ENCODE measurements at places on chromosomes 4 and X.

GRCh38 chr4:142104041-142104440 is 467.7 kb downstream of the IL15 start:
- no peak for DNase-seq

DNA sequence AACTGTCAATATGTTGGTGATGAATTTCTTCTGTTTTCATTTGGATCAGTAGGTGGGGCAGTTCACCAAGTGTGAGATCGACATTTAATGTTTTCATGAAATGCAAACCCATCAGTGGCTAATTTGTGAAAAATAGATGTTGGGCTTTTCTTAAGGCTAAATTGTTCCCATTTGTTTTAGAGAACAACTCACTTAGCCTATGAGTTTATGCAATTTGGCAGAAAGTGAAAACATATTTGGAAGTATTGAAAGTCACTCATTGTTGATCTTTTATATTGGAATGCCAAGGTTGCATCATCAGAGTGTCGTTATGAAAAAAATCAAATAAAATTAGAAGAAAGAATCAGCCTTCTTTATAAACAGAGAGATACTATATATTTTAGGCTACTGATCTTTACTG is 132.4 kb downstream of the RPA4 start:
- DNase-seq, result no peak

DNA sequence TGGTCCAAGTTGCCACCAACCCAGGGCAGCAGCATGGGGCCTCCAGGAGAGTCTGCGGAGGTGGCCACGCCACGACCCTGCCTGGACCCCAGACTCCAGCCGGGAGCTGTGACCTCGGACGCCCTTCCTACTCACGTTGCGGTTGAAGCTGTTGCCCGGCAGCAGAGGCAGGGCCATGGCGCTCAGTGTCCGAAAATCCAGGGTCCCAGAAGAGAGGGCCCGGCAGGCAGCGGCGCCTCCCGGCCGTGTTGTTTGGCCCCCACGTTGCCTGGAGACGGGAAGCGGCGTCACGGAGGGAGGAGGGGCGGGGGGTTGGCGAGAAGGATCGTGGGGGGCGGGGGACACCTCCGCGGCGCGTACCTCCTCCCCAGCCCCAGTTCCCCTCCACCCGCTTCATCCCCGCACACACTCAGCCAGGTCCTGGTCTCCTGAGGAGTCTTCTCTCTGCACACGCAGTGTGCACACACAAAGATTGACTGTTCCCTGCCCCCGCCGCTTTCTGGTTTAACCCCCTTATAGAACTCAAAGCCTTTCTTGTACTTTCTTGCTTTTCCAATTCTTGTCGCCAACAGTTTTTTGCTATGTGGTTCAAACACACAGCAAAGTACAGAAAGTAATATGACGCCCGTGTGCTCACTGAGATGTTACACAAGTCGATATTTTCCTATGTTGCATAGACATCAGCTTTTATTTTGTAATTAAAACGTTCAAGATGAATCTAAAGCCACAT is at the start of gene EFHC2:
EFHC2 (minus strand) TSS at position 261 of the 730 bp plus-strand sequence; CDS start at position 177, 84 bp downstream.
- DNase-seq, result peak; percentile 54

GRCh38 chr4:184280591-184281071 is 63.0 kb upstream of the ENPP6 start:
- DNase-seq, result no peak

DNA sequence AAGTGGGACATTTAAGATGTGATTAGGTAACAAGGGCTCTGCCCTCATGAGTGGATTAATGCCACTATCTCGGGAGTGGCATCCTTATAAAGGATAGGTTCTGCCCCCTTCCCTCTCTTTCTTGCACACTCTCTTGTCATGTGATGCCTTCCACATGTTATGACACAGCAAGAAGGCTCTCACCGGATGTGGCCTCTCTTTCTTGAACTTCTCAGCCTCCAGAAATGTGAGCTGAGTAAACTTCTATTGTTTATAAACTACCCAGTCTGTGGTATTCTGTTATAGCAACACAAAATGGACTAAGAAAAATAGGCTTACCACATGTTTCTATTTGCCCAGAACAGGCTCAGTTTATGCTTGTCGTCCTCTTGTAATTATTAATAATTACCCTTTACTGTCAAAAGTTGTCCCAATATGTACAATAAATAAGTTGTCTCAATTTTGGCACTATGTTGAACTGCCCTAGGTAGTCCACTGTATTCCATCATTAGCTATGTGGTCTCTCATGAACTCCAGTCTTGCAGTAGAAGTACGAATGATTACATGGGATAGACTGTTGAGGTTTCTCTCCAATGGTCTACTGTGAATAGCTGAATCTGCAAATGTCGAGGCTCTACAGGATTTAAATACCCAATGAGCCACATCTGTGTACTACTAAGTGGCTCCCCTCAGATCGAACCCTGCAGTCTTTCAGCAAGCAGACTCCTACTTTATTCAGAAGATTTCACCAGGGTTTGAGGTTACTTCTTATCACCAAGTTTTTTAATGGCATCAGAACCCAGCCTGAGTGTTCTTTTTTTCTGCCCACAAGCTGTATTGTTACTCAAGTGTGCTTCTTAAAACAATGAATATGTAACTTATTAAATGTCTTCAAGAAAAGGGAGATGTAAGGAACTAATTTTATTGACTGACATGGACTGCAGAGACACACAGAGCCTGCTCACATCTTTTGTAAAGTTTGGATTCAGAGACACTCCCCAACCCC is 102.0 kb upstream of the LEF1 start:
- no peak for DNase-seq

GRCh38 chr4:144611850-144612249 is 34.1 kb upstream of the HHIP start:
- DNase-seq, result no peak

GRCh38 chr4:6115746-6116586 is 84.4 kb downstream of the JAKMIP1 start:
- DNase-seq, result peak; percentile 34

DNA sequence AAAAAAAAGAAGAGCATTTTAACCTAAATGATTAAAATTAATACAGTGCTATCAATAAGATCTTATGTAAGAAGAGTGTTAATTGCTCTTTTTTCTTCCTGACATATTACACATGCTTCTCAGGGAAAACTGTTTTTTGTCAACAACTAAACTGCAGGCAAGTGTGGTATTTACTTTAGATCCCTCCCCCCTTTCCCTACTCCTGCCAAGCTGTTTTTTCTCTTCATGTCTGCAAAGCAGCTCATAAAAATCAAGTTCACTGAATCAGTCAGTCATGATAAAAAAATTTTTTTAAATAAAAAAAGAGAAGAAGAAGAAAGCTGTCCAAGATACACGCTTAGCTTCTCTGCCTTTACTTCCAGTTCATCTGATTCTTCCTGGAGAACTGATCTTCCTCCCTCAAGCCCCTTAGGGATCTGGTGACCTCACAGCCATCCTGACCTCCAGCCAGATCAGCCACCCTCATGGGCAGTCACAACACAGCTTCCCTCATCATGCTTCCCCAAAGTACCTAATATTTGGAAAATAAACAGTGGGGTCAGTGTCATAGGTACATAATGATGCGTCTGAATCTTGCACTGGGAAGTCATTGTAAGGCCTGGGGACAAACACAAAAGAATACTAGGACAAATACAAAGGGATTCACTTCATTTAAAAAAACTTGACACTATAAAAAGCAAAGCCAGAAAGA is 87.0 kb downstream of the ZNF827 start:
- no peak for DNase-seq

GRCh38 chr4:6812766-6813165 is 30.2 kb downstream of the KIAA0232 start:
- DNase-seq, result no peak

GRCh38 chr4:143559757-143560147 is 46.2 kb downstream of the SMARCA5 start:
- no peak for DNase-seq

GRCh38 chr4:136768925-136769275 is 763.4 kb downstream of the PCDH18 start:
- DNase-seq, result peak; percentile 48

DNA sequence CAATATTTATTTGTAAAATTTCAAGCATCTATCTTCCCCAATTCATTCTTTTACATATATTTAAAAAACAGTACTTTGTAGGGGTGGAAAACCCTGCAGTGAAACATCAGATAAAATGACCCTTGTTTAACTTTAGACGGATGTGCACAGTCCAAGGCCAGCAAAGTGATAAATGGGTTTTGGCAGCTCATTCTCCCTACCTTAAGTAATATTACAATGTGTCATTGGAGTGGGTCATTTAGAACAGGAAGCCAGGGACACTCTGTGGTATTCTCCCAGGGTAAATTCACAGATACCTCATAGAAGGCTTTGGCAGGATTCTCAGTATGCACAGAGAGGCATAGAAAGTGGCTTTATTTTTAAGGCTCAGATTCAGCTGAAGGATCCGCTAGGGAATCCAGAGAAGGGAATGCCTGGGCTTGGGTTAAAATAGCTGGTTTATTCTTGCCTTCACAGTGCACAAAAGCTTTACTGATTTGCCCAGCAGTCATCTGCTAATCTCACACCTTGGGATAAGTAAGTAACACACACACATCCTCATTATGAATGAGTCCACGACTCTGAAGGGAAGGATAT is 206.7 kb downstream of the RASL11B start:
- DNase-seq, result no peak

GRCh38 chr4:72975488-72975784 is 94.1 kb downstream of the COX18 start:
- DNase-seq, result no peak

DNA sequence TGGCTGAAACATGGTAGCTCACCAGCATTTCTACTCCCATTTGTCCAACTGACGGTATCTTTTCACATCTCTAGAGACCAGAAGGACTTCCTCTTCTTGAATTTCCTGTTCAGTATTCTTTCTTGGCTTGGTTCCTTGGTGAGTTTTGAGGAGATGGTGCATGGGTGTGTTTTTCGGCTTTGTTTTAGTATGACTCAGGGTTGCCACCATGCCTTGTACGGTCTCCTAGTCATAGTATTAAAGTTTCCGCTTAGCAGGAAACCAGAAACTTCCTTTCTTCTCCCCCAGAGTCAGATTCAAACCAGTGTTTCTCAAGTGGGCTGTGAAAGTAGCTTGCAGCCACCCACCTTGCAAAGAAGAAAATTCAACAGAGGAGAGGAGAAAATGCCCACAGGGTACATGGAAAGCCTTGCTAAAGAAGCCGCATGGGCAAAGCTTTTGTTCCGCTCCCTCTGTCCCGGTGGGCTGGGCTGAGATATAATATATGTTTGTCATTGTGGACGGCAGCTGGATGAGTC is 5.7 kb downstream of the CD99 start:
- no peak for DNase-seq

- no peak for DNase-seq
Observed at GRCh38 chr4:107065201-107065600, 29.1 kb upstream of the DKK2 start.

DNA sequence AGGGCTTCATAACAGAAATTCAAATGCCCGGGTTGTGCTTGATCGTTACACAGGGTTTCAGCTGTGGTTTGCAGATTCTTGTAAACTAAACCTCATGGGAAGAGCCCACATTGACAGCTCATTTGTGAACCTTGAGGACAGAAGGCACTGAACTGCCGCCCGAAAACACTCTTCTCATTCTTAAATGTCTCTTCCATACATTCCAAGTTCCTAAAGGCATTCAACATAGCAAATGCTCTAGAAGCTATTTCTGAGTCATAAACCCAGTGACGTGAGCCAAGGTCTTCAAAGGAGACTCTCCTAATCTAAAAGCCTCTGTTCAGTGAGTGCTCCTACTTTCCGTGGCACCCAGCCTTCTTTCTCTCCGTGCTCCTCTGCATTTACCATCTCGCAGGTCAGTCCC is 737.8 kb upstream of the FRG1 start:
- DNase-seq, result no peak

GRCh38 chrX:149010853-149011224 is 494.3 kb downstream of the IDS start:
- no peak for DNase-seq

GRCh38 chr4:86917212-86918039 is 17.4 kb upstream of the AFF1 start:
- DNase-seq, result no peak

DNA sequence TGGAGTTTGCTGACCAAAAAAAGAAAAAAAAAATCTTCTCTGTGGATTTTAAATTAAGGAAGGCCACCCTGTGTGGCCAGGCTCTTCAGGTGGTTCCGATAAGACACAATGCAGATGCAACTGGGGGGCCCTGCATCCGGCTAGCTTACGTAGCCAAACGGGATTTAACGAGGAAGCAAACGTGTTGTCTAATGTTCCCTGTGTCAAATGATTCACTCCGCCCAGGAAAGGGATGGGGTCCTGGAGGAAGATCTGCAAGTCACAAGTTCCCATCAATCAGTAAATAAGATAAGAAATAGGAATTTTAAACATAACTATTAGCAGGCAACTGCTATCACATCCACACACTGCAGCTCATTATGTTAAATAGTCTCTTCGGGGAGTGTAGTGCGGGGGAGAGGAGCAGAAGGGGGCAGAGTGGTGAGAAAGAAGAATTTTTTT is 216.4 kb upstream of the GYPA start:
- DNase-seq, result peak; percentile 47

DNA sequence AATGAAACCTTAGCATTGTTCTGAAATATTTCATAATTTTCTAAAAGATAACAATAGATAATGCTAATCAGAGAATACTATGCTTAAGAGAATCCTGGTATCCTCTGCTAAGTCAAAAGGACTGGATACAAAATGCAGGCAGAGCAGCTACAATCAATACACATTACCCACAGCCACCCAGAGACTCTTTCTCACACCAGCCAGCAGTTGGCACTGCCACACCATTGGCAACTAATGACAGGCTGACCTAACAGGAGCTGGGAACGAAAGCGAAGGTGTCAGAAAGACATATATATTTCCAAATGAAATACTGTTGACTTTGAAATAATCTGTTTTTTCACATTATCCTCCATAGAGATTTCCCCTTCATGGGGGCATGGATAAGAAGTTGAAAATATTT is 122.6 kb upstream of the PLAC1 start:
- DNase-seq, result no peak

- peak; percentile 51 for DNase-seq
Observed at GRCh38 chrX:56233682-56234081, 1.5 kb downstream of the KLF8 start.

DNA sequence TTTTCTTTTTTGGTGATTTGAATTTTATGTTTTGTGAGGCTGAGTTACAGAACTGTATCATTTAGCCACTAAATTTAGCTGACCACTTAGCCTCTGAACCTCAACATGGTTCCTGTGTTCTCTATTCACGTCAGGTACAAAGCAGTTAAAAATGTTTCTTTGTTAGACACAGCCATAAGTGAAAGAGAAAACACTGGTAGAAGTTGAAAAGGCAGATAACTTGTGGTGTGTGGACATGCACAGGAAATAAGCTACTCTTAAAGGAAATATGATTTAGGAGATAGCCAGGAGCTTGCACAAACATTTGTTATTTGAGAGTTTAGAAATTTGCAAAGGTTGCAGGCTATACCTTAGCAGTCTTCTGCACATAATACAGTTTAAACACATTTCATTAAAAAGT is 171.0 kb upstream of the RPS6KA3 start:
- no peak for DNase-seq

- DNase-seq, result no peak
Observed at GRCh38 chr4:146465628-146466027, 56.1 kb downstream of the SLC10A7 start.

All from ecto neural progenitor cell (in vitro differentiated cells).